ENCODE measurements at places on chromosomes 2 and 18. TPM values are rescaled to one million over a fixed set of nuclear protein-coding genes. Genes with fewer than 3 reads are reported as not detected.

Gene ZSWIM2
- polyA plus RNA-seq: not detected

Gene SPP2
- polyA plus RNA-seq: not detected

Gene DSG4
- polyA plus RNA-seq: not detected

Gene STK39
- 44.9 TPM for polyA plus RNA-seq

Gene ARHGAP15
- polyA plus RNA-seq: 6.0 TPM

Gene TWIST2
- 3.8 TPM for polyA plus RNA-seq

Gene CFC1
- polyA plus RNA-seq: 0.69 TPM

Gene CCDC148
- not detected for polyA plus RNA-seq

Gene EML6
- polyA plus RNA-seq: 1.2 TPM

Gene SLC35F6
- 23.1 TPM for polyA plus RNA-seq

Gene GATA6
- 13.6 TPM for polyA plus RNA-seq

Gene CPO
- not detected for polyA plus RNA-seq

Gene TDRD15
- not detected for polyA plus RNA-seq

Gene TUBA4B
- polyA plus RNA-seq: not detected

Gene CCDC138
- 1.8 TPM for polyA plus RNA-seq

Gene ABCB11
- 0.60 TPM for polyA plus RNA-seq

Gene ANAPC1
- 6.5 TPM for polyA plus RNA-seq

Gene KYNU
- 3.9 TPM for polyA plus RNA-seq

Gene ZFAND2B
- polyA plus RNA-seq: 95.5 TPM

Gene PPIG
- 25.7 TPM for polyA plus RNA-seq

Gene FLACC1
- polyA plus RNA-seq: not detected

Gene HTR2B
- 0.23 TPM for polyA plus RNA-seq

Gene OSR1
- 3.0 TPM for polyA plus RNA-seq

Gene OTX1
- not detected for polyA plus RNA-seq

Gene CCT4
- polyA plus RNA-seq: 57.1 TPM

Gene EPAS1
- polyA plus RNA-seq: 82.8 TPM

Gene LINC00305
- not detected for polyA plus RNA-seq

Gene CXCR1
- 0.46 TPM for polyA plus RNA-seq

Gene COL4A4
- polyA plus RNA-seq: not detected

Gene AQP12B
- polyA plus RNA-seq: 1.2 TPM

Gene HOXD12
- not detected for polyA plus RNA-seq

Gene MOGAT1
- not detected for polyA plus RNA-seq

Gene AKAIN1
- polyA plus RNA-seq: not detected

Gene HOXD9
- polyA plus RNA-seq: 3.6 TPM

Gene NT5DC4
- polyA plus RNA-seq: not detected

Gene KIF3C
- polyA plus RNA-seq: 0.69 TPM

Gene SULT1C4
- 1.0 TPM for polyA plus RNA-seq

Gene IL36RN
- polyA plus RNA-seq: not detected

Gene ANKRD30BL
- polyA plus RNA-seq: 0.07 TPM

Gene SKA1
- not detected for polyA plus RNA-seq

Gene TEX44
- not detected for polyA plus RNA-seq

Gene ACMSD
- not detected for polyA plus RNA-seq

Gene TSPYL6
- polyA plus RNA-seq: not detected

Gene RBMS1
- 4.4 TPM for polyA plus RNA-seq

Gene RASGRP3
- 4.4 TPM for polyA plus RNA-seq

Gene MGAT5
- polyA plus RNA-seq: 30.3 TPM

Gene SLC5A7
- not detected for polyA plus RNA-seq

Gene ADGRF3
- not detected for polyA plus RNA-seq

Gene C2orf78
- not detected for polyA plus RNA-seq

Gene IL1RL2
- polyA plus RNA-seq: not detected

Gene CAVIN2
- 1.4 TPM for polyA plus RNA-seq

Gene RMDN2
- polyA plus RNA-seq: 15.6 TPM
